ENCODE measurements at places on chromosomes 1 and 21.

DNA sequence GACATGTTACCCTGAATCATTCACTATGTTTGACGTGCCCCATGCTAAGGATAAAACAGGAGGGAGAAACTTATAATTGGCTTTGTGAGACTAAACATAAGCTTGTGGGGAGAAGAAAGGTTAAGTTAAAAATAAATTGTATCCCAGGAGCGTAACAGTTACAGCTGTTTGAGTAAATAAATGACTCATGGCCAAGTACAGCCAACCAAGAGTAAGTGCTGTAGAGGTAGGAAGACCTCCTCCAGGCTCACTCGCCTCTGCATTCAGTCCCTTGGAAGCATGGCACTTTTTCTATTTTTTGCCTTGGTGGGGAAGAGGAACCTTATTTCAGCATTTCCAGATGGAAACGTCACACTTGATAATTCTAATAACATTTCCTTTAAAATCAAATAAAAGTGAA is 116.5 kb downstream of the ZP4 start:
- DNase-seq, result no peak

GRCh38 chr1:211951856-211952255 is 83.5 kb downstream of the INTS7 start:
- DNase-seq, result no peak

GRCh38 chr1:9014475-9015375 is 11.5 kb downstream of the SLC2A7 start:
- no peak for DNase-seq

DNA sequence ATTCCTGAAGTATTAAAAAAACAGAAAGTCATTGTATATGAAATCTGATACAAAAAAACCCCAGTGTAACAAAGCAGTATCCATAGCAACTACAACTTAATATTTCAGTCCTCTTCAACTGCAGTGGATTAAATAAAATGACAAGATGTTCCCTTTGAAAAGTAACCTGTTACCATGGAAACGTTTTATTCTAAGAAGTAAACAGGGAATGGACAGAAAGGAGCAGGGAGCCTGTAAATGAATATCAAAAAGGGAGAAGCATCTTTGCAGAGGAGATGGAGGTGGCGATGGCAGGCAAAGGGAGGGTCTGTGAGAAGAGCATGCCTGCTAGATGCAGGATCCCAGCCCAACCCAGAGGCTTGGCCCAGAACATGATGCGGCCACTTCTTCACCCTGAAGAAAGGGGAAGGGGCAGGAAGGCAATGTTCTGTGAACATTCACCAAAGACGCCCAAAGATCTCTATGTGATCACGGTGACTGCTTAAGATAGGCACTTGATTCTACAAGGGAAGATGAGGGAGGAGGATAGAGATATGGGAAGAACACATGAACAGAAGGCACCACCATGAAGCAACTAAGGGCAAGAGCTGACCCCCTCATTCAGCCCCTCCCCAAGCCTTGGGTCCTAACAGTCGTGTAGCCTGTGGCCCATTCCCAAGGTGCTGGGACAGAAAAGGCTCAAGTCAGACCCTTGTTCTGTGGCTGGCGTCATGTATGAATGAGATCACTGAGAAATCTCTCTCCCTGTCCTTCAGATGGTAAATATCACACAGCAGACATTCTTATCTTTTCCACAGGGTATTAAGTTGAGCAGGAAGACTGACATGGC is 200.0 kb downstream of the SLC45A1 start:
- no peak for DNase-seq

DNA sequence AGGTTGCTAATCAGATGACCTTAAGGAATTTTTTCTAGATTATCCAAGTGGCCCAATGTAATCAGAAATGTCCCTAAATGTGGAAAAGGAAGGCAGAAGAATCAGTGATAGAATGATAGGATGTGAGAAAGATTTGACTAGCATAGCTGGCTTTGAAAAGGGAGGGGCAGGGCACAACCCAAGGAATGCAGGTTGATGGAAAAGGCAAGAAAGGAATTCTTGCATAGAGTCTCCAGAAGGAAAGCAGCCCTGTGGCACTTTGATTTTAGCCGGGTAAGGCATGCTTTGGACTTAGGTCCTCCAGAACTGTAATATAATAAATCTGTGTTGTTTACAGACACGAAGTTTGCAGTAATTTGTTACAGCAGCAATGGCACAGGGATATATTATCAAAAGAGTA is 375.7 kb upstream of the B3GALT2 start:
- DNase-seq, result peak; percentile 50

- no peak for DNase-seq
Measured at GRCh38 chr1:64711266-64711665, 33.6 kb upstream of the RAVER2 start.

GRCh38 chr1:217260676-217261075 is 370.2 kb downstream of the GPATCH2 start:
- DNase-seq, result no peak

- no peak for DNase-seq
Measured at GRCh38 chr1:192382758-192383157, 66.0 kb downstream of the RGS21 start.

GRCh38 chr1:43267291-43267805 is 2.4 kb upstream of the TMEM125 start:
- DNase-seq, result no peak

All from iPS DF 19.7 (cell line).